Activated CD4-positive, CD25-positive, alpha-beta regulatory T cell (primary cell): ENCODE measurements at places on chromosomes 6 and 20.

DNA sequence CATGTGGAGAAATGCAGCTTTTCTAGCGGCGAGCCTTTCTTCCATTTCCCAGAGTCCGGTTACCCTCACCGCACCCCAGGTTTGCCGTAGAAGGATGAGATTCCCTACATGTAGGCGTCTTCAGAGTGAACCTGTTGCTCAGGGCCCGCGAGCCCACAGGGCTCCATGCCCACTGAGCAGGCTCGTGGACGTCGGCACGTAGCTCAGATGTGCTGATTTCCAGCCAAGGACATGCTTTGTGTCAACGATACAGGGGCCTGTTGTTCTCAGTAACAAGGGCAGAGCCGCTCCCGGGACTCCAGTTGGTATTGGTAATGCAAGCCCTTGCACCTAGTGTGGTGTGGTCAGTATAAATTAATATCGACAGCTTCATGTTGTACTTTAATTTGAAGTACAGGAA lies 159.6 kb downstream of the MTHFD1L start:
- no peak for DNase-seq

- DNase-seq = no peak
These were observed 23.6 kb downstream of the MBOAT1 start for GRCh38 chr6:20188630-20189075.

GRCh38 chr20:9668381-9668780 lies 154.0 kb downstream of the LAMP5 start:
- DNase-seq = no peak

DNA sequence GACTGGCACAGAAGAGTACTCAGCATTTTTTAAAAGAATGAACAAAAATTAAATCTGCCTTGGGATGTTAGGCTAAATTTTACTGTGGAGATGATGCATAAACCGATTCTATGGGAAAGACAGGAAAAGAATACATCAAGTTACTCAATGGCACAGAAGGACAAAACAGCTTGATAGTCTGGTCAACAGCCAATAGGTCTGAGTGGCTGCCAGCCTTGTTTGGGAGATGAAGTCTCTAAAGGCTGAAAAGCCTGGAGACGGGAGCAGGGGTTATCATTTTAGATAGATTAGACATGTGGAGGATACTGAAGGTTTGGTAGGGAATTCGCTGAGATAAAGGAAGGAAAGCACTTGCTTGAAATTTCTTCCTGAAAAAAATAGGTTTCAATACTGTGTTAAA lies 56.3 kb upstream of the LAMA2 start:
- DNase-seq = no peak

DNA sequence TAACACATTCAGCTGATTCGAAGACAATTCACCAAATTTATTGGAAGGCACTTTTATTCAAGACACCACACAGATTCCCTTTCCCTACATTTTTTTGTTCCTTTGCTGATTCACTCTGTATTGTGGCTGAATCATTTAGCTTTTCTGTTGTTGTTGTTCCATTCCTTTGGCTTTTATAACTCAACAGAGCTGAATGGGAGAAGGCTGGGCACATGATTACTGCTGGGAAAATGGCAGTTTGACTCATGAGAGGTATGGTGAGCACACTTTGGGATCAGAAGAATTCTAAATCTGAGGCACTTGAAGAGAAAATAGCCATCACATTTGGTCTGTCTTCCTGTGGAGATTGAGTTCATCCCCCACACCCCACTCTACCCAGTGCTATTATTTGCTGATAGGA lies 15.7 kb upstream of the SAYSD1 start:
- DNase-seq = no peak

DNA sequence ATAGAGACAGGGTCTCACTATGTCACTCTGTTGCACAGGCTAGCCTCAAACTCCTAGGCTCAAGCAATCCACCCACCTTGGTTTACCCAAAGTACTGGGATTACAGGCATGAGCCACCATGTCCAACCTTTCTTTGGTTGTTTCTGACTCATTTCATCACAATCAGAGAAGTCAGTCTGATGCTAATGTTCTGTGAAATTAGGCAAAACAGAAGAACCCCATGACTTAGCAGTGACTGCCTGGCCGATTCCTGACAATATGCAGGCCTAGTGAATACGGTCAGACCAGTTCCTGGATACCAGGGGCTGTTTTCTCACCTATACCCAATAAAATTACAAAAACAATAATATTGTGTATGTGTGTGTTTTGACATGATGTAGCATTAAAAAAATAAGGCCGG lies 58.8 kb upstream of the BTN3A2 start:
- no peak for DNase-seq

DNA sequence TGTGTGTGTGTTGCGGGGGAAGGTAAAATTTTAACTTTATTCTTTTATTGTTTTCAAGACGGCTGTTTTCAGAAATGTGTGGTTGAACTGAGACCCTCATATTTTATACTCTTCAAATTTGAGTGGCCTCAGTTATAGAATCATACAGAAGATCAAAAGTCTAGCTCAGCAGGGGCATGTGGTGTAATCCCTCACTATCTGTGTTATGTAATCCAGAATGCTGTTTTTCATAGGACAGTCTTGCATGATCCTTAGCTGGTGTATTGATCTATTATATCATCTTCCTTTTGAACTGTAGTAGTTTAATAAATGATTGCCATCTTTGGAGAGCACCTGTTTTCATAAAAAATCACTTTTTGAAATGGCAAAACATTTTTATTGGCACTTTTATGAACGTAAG lies 1.4 kb downstream of the PLCB4 start:
- DNase-seq = no peak

GRCh38 chr6:31666337-31666965 lies 571 bp downstream of the CSNK2B start:
- no peak for DNase-seq

GRCh38 chr6:169689287-169689686 lies 12.5 kb downstream of the WDR27 start:
- no peak for DNase-seq
